ENCODE measurements at places on chromosomes 3 and 15.

DNA sequence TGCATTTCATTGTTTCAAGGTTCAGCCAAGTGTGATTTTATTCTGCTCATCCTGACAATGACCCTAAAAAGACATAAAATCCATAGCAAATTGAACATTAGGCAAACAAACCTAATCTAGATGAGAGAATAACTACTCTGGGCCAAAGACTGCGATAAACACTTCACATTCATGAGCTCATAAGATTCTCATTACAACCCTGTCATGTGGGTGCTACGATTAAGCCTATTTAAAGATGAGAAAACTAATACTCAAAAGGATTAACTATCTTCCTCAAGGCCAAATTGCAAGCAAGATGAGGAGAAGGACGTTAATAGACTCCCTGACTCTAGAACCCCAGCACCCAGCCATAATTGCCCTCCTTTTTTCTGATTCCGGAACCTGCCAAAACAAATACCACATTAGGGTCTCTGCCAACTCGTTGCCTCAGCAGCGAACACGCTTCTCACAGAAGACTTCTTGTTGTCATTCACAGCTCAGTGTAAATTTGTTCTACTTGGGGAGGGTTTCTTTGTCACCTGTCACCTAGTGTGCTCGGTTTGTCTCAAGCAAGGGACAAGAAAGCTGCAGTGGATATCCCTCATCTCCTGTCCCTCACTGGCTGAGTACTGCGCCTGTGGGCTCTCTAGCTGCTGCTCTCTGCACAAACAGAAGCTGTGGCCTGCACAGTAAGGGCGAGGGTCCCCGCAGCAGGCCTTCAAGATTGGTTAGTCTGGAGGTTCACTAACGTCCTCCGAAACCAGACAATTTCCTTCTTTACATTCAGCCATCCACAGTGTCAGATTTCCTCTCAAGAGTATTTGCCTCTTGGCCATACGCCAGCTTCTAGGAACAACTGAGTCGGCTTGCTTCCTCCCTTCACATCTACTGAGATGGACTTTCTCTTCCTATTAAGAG lies 200.0 kb upstream of the UBE2E2 start:
- DNase-seq, result no peak

DNA sequence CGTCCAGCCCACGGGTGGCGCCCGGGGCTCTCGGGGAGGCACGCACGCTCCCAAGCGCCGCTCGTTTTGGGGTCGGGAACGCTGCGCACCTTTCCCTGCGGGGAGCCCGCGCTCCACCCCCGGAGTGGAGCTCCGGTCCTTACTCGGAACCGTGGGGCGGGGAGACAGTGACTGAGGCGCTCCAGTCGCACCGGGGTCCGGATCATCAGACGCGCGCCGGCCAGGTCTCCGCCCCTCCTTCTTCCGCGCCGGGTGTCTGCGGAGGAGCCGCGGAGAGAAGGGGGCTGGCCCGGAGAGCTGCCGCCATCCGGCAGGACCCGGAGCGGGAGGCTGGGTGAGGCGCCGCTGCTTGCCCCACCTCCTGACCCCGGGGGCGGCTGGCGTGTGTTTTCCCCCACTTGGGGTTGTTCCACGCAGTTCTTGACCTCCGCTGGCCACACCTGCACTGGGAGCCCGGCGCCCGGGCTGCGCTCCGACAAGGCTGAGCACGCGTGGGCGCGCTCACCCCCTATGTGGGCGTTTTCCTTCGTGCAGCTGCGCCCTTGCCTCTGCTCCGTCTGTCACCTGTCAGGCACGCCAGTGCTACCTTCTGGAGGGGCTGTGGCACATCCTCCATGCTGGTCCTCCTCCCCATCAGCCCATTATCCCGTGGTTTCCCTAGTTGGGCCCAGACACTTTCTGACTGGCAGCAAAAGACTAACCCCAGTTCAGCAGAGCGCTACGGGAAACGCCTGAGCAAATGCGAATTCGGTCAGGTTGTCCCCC lies at the start of gene MCF2L2:
Gene MCF2L2 (minus strand): TSS at position 173 of the 765 bp plus-strand sequence. CDS start 642 bp downstream, outside the sequence.
- DNase-seq, result no peak

DNA sequence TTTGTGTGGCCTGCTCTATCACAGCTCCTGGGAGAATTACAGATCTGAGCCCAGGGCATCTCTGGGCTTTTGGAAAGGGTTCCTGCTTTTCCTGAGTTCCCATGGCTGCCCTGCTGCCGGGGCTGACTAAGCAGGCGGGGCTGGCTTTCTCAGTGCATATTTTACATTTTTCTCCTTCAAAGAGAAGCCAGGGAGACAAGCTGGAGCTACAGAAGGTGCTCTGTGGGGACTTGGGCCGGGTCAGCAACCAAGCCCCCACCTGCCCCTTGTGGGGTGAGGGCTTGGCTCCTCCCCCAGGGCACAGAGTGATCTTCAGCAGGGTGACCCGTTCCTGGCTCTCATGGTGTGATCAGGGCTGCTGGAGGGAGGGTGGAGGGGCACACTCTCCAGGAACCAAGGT lies 17.4 kb downstream of the ABTB1 start:
- no peak for DNase-seq

DNA sequence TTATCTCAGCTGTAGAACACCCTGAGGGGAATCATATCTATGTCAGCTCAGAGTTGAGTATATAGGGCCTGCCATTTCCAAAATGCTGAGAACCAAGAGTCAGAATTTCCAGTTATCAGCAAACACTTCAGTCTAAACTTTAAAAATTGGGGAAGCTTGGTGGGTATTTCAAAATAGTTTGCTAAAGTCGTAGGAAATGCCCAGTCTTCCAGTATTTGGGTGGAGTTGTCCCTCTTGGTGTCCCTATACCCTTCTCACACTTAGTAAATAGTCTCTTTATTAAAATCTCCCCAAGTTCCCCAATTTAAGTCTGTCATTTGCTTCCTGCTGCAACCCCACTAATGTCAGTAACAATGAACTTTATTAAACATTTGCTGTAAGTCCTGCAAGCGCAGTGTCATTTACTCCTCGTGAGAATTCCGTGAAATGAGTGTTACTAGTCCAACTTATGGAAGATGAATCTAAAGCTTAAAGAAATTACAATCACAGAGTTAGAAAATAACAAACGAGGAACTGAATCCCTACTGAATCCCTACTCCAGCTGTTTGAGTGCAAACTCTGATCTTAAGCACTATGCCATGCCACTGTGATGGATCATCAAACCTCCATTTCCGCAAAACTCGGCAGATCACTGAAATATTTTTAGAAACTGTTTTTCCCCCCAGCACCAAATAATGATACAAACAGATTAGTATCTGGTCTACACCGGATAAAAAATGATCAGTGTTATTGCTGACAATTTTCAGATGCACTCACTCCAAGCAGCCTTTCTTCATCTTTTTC lies 341.7 kb upstream of the PROK2 start:
- no peak for DNase-seq

GRCh38 chr3:16653712-16654111 lies 48.5 kb upstream of the DAZL start:
- no peak for DNase-seq

- DNase-seq, result no peak
Observed at GRCh38 chr3:82824491-82824890, 1063.0 kb upstream of the GBE1 start.

GRCh38 chr3:101513419-101513986 lies 491 bp upstream of the SENP7 start:
- DNase-seq, result no peak

DNA sequence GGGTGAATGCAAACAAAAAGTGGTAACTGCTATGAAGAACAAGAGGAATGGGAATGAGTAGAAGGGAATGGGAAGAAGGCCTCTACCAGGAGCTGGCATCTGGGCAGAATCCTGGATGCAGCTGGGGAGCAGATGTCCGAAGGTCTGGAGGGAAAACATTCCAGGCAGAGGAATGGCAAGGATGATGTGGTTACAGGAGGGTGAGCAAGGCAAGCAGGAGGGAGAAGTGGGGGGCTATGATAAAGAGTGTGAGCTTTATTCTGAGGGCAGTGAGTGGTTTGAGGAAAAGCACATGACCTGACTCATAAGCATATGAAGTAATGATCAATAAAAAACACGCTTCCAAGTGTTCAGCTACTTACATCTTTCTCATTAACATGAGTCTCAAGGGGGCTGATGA lies 17.1 kb downstream of the SKIC8 start:
- no peak for DNase-seq

DNA sequence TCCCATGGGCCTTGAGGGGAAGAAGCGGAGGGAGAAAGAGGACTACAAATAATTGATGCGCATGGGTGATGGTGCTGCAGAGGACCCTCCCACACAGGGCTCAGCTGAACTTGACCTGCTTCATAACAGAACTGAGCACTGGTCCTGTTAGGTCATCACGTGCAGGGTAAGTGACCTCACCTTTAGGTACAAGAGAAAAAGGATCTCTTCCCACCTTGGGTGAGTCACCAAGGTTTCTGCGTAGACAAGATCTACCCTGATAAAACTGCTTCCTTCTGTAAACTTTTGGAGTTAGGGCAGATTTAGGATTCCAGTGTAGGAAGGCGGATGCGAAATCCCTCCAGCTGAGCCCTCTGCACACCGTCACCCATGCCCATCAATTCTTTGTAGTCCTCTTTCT lies 67.1 kb downstream of the FEM1B start:
- DNase-seq, result no peak

DNA sequence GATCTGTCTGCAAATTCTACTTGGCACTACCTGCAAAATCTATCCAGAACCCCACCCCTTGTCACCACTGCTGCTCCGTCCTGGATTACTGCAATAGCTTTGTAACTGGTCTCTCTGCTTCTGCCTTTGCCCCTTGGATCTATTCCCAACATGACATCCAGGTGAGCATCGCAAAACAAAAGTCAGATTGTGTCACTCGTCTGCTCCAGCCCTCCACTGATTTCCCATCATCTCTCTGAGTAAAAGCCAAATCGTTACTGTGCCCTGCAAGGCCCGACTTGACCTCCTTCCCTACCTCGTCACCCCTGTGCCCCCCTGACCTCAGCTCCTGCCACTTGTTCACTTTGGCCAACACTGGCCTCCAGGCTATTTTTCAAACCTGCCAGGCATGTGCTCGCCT lies 9.4 kb downstream of the SPTBN5 start:
- no peak for DNase-seq

GRCh38 chr3:150875548-150875947 lies 29.7 kb downstream of the MINDY4B start:
- DNase-seq, result no peak

GRCh38 chr3:145807990-145808389 lies 353.0 kb downstream of the PLOD2 start:
- no peak for DNase-seq

DNA sequence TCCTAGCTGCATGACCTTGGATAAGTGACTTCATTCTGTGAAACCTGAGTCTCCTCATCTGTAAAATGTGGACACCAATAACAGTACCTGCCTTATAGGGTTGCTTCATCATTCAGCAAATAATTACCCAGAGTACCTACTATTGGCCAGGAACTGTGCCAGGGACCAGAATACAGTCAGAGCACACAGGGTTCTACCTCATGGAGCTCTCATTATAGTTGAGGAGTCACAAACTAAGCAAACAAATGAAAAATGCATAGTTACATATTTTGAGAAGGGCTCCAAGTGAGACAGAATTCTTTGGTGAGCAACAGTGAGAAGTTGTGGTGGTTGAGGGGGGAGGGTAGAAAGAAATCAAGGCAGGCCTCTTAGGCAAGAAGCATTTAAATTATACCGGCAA lies 308.6 kb upstream of the WNT5A start:
- DNase-seq, result no peak

- DNase-seq, result no peak
Observed at GRCh38 chr3:178137831-178138230, 398.4 kb upstream of the KCNMB2 start.

All from cortex of kidney (tissue), 1 donor.